Lower leg skin (tissue), 4 donors: ENCODE measurements at places on chromosomes 6 and 20.
A peak's percentile ranks its signal among the peaks of the same experiment; 100 is the strongest.

- DNase-seq, result no peak
Measured at GRCh38 chr6:22556266-22556665, 13.1 kb upstream of the HDGFL1 start.

DNA sequence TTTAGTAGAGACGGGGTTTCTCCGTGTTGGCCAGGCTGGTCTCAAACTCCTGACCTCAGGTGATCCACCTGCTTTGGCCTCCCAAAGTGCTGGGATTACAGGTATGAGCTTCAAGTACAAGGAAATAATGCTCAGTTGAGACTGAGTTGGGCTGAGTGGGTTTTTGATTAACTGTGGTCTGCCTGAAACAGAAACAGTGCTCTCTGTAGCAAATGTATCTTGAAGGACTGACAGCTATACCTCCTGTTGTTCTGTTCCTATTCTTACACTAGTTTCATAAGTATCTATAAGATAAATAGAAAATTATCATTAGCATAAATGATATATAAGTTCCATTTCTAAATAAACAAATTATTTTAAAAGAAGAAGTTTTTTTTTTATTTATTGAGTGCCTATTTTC lies 142.8 kb upstream of the PTPRK start:
- no peak for DNase-seq

DNA sequence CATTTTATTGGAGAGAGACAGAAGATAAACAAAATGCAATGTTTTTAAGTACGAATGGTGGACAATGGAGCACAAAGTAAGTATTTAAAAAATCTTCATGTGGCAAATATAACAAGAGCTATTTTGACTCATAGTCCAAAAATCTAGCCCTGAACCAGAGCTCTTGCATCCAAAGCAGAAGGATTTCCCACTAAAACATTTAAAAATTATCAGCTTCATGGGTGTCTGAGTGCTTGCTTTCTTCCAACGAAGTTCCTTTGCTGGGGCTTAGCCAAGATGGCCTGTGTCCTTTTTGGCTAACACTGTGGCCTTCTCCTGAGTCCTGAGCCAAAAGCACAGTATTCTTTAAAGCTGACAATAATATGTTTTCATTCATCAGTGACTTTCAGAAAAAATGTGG lies 161.7 kb downstream of the RIMS1 start:
- DNase-seq, result no peak

- DNase-seq, result no peak
Measured at GRCh38 chr6:145327586-145327985, 407.7 kb downstream of the EPM2A start.

DNA sequence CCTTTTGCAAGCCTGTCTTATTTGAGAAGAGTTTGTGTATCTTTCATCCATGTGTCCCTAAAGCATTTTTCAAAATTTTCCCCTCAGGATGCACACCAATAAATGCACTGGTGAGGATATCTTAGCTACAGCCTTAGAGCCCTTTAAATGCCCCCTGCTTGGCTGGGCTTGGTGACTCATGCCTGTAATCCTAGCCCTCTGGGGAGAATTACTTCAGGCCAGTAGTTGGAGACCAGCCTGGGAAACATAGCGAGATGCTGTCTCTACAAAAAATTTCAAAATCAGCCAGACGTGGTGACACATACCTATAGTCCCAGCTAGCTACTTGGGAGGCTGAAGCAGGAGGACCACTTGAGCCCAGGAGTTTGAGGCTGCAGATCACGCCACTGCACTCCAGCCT lies 33.8 kb upstream of the PLCB4 start:
- no peak for DNase-seq

GRCh38 chr20:55264703-55265239 lies 740.5 kb downstream of the CBLN4 start:
- DNase-seq, result no peak

GRCh38 chr6:27867945-27868300 lies 44.3 kb downstream of the OR2B2 start:
- DNase-seq, result no peak

- peak; percentile 94 for DNase-seq
Measured at GRCh38 chr20:50186151-50186885, 4.3 kb upstream of the CEBPB start.

GRCh38 chr6:127210725-127211124 lies 55.9 kb upstream of the RNF146 start:
- no peak for DNase-seq

DNA sequence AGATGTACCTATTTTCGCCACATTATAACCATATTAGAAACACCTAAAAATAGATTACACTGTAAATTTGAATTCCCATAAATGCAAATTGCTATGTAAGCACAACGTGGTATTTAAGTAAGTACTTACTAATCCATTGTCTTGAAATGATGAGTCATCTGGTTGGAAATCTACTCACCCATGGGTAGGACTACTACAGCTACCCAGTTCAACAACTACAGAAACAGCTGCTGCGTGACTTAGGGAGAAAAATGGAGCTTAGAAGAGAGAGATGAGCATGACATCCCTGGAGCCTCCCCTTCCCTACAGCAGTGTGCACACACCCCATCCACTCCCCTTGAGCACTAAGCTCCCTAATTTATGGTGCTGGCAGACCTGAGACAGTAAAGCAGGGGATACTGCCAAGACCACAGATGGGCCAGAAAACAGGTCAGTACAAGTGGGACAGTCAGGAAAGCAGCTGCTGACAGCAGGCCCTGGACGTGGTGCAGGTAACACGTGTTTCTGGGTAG lies 26.9 kb downstream of the RRAGD start:
- peak; percentile 58 for DNase-seq

DNA sequence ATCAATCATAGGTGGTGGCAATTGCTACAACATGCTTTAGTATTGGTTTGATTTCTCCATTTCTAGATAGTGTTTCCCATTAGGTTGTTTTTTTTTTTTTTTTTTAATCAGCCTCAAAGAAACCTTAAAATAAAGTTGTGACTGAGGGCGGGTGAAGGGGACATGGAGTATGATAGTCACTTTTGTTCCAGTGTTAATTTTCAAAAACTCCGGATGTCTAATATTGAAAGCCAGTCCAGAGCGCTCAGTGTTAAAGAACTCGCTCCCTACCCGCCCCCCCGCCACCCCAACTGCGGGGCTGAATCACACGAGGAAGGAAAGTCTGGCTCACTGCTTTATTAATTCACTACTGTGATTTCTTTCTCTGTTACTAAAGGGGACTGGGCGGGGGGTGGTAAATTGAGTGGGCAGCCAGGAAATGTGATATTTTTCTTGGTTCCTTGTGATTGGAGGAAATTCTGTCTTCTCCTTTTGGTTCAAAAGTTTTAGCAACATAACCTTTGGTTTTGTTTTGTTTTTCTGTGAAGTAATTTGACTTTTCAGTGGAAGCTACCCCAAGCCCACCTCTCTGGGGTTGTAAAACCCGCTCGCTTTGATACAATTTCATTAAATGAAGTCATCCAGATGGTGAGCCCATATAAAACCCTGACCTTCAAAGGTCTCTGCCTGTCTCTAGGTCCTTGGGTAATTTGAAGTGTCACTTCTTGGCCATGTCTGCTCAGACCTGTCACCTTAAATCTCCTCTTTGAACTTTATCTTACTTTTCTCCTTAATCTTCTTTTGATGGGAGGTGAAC lies 38.0 kb downstream of the TNFAIP3 start:
- no peak for DNase-seq

DNA sequence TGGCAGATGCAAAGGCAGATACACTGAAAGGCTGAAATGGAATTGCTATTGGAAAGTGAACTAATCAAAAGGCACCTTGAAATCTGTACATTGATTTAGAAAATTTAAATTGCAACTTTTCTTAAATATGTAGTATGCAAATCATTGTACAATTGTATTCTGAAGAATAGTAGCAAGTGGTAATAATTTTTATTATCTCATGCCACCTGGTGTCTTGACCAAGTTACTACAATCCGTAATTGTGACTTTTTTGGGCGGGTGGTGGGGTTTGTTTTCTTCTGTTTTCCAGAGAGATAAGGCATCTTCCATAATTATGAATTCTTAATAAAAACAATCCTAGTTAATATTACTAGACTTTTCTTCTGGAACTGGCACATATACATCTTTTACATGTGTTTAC lies 12.5 kb upstream of the BCKDHB start:
- no peak for DNase-seq

DNA sequence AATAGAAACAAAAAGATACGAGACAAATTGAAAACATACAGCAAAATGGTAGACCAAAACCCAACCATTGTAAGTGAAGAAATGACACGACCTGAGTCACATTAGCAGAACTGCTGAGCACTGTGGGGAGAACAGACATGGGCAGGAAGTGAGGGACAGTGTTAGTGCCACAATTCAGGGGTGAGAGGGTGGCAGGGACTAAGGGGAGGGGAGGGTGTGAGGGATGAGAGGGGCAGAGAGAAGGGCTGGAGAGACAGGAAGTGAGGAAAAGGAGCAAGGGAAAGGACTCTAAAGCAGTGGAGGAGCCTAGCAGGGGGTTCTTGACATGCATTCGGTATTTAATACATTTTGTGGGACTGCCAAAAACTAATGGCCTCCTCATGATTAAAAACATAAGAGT lies 45.0 kb upstream of the TRIM26 start:
- DNase-seq, result no peak

- DNase-seq, result no peak
Measured at GRCh38 chr20:20480126-20480525, 112.2 kb downstream of the INSM1 start.

DNA sequence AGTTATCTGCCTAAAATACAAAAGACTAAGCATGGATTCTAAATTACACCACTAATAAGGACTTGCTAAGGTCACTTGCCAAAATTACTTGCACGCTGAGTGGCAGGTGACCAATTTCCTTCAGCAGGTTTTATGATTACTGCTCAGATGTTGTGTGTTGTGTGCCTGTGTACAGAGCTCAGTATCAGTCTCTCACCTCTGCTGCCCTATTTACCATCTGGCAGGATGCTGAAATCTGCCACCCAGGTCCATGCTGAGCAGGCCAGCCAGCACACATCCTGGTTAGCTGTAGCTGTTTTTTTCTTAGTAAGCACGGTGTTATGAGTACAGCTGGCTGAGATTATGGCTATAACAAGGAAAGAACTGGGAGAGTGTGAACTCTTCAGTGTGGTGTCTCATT lies 34.0 kb downstream of the ELOVL4 start:
- DNase-seq, result no peak

GRCh38 chr20:33113387-33113908 lies 34.0 kb downstream of the BPIFB4 start:
- no peak for DNase-seq
